ENCODE measurements at places on chromosomes 2 and 18.
A peak's percentile ranks its signal among the peaks of the same experiment; 100 is the strongest.

- no peak overlapping the region for H3K4me3 ChIP-seq
- no peak for DNase-seq
- H3K27me3 ChIP-seq: no peaks in the 10 kb centered on the region
- no peaks in the 10 kb centered on the region for H3K36me3 ChIP-seq
- H3K4me1 ChIP-seq: no peaks in the 10 kb centered on the region
These were observed 189.6 kb downstream of the LRP1B start for GRCh38 chr2:141941210-141941714.

DNA sequence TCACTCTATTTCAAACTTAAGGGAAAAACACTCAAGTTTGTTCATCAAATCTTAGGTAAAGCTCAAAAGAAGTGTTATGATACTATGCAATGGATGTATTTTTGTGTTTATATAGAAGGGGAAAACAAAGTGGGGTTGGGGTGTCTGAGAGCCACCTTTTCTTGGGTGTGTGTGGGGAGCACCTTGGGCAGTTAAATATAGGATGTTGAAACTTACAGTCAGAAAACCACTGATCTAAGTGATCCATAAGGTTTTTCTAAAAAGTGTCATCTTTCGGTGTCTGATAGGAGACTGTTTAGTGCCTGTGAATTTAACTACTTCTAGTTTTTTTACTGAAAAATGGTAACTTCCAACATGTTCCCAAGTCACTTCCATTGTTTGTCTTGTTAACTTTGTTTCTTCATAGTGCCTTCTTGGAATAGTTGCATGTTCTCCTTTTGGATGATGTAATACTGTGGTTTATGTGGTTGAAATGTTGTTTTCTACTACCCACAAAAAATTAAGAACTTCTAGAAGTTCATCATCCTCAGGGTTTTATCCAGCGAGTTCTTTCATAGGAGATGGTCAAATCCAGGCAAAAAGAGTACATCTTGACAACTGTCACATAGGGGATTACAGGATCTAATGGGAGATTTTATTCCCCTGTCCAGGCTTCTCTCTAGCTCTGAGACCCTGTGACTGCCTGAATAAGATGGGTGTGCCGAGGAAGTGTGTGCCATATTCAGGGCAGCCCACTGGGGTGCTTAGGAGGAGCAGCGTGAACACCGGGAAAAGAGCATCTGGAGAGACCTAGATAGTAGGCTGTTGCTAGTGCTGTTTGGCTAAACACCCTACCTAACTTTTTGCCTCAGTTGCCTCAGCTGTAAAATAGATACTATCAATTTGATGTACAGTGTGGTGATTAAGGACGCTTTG, 46.2 kb downstream of the CAB39 start:
- peak overlapping the region; percentile 23 for H3K4me3 ChIP-seq
- H3K4me1 ChIP-seq: peaks cover 51% of the 10 kb centered on the region
- no peak for DNase-seq
- peaks cover 35% of the 10 kb centered on the region for H3K36me3 ChIP-seq
- no peaks in the 10 kb centered on the region for H3K27me3 ChIP-seq

DNA sequence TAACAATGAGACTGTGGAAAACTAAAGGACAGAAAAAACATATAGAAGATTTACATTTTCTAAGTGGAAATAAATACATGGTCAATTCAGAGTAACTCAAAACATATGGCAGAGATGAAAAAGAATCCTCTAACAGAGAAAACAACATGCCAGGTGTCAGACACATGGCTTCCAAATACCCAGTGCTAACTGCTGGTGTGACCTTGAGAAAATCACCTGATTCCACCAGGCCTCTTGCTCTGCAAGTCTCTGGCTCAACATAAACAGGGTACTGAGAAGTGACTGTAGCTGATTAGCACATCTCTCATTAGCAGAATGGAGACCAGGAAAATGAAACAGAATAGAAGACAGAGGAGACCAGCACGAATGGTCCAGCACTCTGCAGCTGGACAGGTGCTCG, 210.8 kb downstream of the HNMT start:
- H3K36me3 ChIP-seq: no peaks in the 10 kb centered on the region
- no peaks in the 10 kb centered on the region for H3K27me3 ChIP-seq
- H3K4me3 ChIP-seq: no peak overlapping the region
- no peaks in the 10 kb centered on the region for H3K4me1 ChIP-seq
- no peak overlapping the region for H3K27ac ChIP-seq
- no peak for DNase-seq

DNA sequence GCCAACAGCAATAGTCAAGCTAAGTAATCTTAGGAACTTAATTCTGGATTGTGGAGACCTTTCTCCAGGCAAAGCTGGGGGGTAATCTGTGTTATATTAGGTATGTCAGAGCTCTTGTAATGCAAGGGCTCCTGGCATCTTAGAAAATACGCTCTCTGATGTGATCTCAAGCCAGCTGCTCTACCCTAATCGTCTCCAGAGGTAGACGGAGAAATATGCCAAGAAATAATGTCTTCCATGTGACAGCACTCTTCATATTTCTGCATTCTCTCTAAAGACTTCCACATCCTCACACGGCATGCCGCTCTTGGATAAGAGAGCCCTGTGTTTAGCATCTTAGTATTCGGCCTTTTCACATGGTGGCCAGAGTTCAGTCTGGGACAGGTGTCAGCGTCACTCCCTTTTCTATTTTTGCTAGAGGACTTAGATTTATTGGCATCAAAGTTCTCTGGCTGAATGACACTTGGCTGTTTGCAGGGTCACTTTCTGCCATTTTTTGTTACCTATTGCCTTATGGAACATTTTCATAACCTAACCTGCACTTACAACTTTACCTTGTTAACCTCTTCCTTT, 25.2 kb downstream of the CAPN13 start:
- H3K4me1 ChIP-seq: no peaks in the 10 kb centered on the region
- no peak overlapping the region for H3K27ac ChIP-seq
- DNase-seq: no peak
- no peak overlapping the region for H3K4me3 ChIP-seq
- H3K36me3 ChIP-seq: no peaks in the 10 kb centered on the region
- peaks cover 6% of the 10 kb centered on the region for H3K27me3 ChIP-seq

GRCh38 chr2:77579076-77579769, 57.0 kb upstream of the LRRTM4 start:
- H3K36me3 ChIP-seq: no peaks in the 10 kb centered on the region
- DNase-seq: no peak
- no peak overlapping the region for H3K27ac ChIP-seq
- H3K4me3 ChIP-seq: no peak overlapping the region
- H3K4me1 ChIP-seq: no peaks in the 10 kb centered on the region
- no peaks in the 10 kb centered on the region for H3K27me3 ChIP-seq

DNA sequence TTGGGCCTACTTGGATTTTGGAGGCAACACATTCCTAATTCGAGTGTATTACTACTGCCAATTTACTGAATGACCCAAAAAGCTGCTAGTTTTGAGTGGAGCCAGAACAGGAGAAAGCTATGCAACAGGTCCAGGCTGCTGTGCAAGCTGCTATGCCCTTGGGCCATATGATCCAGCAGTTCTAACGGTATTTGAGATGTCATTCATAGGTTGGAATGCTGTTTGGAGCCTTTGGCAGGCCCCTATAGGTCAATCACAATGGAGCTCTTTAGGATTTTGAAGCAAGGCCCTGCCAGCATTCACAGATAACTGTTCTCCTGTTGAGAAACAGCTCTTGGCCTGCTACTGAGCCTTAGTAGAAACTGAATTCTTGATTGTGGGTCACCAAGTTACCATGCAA, 368.7 kb downstream of the CDH19 start:
- no peak overlapping the region for H3K27ac ChIP-seq
- no peaks in the 10 kb centered on the region for H3K27me3 ChIP-seq
- DNase-seq: no peak

- peaks cover 3% of the 10 kb centered on the region for H3K36me3 ChIP-seq
- H3K27ac ChIP-seq: no peak overlapping the region
- peaks cover 9% of the 10 kb centered on the region for H3K27me3 ChIP-seq
- H3K4me3 ChIP-seq: peak overlapping the region; percentile 91
These were observed 1.5 kb downstream of the AP1S3 start for GRCh38 chr2:223835701-223836532.
